Stimulated activated CD8-positive, alpha-beta memory T cell treated with anti-CD3 and anti-CD28 coated beads, Interleukin-7, amount 100 ng/mL, for 1 hour (primary cell): ENCODE measurements at places on chromosomes 5 and 9.
A peak's percentile ranks its signal among the peaks of the same experiment; 100 is the strongest.

DNA sequence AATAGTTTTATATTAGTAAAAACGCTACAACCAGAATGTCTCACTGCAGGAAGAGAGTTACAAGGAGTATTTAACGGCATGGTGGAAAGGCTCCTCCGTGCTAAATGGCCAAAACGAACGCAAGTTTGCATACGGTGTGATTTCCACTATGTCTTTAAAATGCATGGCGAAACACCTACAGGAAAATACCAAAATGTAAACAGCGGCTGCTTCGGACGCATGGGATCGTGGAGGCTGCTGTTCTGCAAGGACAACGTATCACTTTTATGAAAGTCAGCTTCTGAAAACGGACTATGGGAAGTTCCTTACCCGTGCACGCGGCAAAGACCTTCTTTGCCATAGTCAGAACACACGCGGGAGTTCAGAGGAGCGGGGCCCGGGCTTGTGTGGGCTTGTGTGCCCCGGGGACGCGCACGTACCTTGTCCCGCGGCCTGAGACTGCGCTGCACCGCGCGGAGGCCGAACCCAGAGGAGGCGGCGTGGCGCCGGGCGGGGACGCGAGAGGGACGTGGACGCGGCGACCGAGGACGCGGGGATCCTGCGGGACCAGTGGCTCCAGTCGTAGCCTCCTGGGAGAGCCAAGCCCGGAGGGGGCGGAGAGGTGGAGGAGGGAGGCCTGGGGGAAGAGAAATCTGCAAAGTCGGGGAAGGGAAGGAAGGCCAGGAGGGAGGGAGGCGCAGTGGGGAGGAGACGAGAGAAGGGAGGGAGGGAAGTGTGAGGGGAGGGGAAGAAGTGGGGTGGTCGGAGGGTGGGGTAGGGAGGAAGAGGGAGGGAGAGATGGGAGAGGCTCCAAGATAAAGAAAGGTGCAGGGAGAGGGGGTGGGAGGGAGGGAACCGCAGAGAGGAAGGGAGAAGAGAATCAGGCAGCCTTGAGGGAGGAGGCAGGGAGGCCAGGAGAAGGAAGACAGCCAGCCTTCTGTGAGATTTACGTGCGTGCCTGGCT is at the start of gene CMBL:
Gene CMBL, minus strand, starts transcription at position 697 of the 943 bp plus-strand sequence. CDS start 17,140 bp downstream, outside the sequence.
- DNase-seq, result no peak

- DNase-seq, result no peak
Measured at GRCh38 chr5:173802670-173803165, 85.4 kb upstream of the CPEB4 start.

- DNase-seq, result no peak
Measured at GRCh38 chr5:428754-429452, 14.1 kb upstream of the EXOC3 start.

DNA sequence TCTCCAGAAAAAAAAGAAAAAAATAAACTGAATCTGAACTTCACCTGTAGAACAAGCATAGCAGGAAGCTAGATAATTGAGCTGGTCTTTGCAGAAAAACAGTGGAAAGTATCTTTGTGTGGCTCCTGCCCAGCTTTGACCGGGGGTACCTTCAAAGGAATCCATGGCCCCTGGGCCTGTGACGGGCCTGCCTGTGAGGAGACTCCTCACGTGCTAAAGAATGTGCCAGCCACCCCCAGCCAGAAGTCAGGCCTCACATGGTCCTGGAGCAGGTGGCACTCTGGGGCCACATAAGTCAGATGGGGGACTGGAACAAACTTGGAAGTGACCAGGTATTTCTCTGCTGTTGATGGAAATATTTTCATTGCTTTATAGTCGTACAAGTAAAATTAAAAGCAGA is 4.1 kb downstream of the NDUFS6 start:
- DNase-seq, result no peak

DNA sequence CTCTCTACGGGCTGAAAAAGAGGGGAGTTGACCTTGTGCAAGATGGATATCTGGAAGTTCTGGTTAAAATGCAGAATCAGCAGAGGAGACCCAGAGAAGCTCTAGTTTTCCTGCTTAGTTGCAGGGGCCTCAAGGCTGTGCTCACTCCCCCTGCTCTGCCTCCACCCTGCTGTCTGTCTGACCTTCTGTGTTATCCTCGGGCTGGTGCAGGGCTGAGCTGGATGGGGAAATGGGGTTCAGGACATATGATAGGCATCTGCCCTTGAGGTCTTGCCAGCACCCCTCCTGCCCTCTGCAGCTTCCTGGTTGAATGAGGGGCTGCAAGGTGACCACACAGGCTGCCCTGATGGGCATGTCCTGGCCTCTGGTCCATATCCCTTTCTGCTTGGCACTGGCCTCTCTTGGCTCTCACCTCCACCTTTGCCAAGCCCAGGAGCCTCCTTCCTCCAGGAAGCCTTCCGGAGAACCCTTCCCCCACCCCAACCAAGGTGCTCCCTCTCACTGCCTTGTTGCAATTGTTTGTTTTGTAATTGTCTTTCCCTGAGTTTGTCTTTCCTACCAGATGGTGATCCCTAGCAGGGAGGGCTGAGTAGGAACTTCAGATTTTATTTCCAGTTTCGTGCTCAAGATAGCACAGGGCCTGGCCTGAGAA is 1.3 kb downstream of the TMEM268 start:
- no peak for DNase-seq

DNA sequence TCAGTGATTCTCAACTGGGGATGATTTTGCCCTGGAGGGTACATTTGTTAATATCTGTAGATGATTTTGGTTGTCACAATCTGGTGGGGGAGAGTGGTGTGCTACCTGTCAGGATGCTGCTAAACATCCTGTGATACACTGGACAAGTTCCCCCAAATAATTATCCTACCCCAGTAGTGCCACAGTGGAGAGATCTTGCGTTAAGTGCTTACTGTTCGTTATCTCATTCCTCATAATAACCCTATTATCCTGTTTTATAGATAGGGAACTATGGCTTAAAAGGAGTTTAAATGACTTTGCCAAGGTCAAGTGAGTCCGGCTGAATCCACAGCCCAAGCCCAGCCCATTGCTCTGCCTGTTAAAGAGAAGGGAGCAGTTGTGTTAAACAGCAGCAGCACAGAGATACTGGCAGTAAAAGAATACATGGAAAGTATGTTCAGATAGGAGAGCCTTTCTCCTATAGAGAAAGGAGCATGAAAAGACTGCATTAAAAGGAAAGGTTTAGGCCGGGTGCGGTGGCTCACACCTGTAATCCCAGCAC is 15.4 kb downstream of the CNOT8 start:
- DNase-seq, result no peak

- DNase-seq, result no peak
Measured at GRCh38 chr5:147310059-147310704, 75.4 kb downstream of the STK32A start.

DNA sequence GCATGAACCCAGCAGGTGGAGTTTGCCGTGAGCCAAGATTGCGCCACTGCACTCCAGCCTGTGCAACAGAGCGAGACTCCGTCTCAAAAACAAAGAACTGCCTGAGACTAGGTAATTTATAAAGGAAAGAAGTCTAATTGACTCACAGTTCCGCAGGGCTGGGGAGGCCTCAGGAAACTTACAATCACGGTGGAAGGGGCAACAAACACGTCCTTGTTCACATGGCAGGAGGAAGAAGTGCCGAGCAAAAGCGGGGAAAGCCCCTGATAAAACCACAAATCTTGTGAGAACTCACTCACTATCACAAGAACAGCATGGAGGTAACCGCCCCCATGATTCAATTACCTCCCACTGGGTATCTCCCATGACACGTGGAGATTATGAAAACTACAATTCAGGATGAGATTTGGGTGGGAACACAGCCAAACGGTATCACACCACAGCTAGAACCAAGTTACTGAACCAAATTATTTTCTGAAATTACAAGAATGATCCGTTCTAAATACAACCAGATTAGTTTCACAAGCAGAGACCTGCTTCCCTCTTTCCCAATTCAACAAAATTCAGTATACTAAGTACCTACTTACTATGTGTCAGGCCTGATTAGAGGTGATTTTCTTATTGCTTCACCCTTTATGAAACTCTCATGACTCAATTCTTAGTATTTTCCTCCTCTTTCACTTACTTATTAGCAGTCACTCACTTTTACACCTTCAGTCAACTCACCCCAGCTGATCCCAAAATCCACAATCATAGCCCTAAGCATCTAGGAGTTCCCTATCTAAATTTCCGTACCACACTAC is 8.4 kb downstream of the UBTD2 start:
- peak; percentile 10 for DNase-seq

DNA sequence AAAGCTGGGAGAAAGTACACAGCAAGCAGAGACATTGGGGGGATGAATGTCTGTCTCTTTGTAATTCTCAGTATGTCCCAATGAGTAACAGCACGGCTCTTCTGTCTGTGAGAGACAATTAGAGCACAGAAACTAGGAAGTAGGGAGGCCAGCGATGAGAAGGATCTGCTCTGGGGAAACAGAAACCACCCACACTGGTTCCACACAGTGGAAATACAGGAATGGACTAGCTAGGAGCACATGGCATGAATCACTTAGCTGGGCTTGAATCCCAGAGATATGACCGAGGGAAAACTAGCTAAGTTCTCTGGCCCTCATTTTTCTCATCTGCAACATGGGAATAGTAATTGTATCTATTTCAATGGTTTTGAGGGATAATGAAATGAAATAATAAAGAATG is 895.9 kb downstream of the TLE4 start:
- DNase-seq, result no peak

DNA sequence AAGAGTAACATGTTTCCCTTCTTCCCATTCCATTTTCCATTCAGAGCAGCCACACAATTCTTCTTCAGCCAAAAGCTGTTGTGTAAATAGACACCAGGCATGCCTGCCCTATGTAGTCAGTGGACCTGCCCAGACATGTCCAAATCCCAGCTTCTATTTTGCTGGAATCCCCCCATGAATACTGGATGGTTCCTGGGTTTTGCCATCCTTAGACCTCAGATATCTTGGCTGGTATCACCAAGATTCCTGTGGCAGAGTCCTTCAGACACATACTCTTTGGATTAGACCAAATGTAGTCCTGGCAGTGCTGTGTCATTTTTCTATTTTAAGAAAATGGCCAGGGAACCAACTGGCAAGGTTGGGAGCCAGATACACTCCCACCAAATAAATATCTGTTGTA is 10.3 kb downstream of the FST start:
- DNase-seq, result no peak

DNA sequence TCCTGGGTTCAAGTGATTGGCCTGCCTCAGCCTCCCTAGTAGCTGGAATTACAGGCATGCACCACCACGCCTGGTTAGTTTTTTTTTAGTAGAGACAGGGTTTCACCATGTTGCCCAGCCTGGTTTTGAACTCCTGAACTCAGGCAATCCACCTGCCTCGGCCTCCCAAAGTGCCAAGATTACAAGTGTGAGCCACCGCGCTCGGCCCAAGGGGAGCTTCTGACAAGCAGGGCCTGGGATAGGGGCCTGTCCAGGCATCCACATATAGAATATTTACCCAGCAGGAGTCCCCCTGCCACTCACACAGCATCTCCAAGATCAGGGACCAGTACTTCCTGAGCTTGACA is 10.1 kb downstream of the IRF1 start:
- DNase-seq, result no peak

- DNase-seq, result no peak
Measured at GRCh38 chr9:79976257-79977073, 404.7 kb downstream of the TLE4 start.

- no peak for DNase-seq
Measured at GRCh38 chr9:7452378-7452777, 347.2 kb downstream of the DMAC1 start.

DNA sequence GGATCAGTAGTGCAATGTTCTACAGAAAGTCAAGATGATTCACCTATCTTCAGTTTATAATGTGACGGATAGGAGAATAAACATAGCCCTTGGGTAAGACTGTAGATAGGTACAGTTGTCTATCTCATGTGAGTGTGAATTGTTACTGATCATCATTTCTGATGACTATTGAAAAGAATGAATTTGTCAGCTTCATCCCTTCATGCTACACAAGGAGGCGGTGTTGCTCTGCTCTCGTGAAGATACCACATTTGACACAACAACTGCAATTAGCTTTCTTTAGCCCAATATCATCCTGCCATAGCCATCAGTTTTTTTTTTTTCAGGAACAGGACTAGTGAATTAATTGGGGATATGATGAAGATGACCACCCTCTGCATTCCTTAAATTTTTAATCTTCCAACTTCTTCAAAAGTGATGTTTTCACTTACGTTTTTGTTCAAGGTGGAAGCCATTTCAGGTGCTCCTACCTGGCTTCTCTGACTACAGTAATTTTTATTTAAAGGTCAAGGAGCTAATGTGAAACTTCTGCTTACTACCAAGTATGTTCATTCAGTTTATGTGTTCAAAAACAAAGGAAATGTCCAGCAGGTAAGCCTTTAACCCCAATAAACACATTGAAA is 152.9 kb upstream of the MOCS2 start:
- no peak for DNase-seq

- no peak for DNase-seq
Measured at GRCh38 chr5:59599729-59600128, 293.8 kb downstream of the PDE4D start.
